ENCODE measurements at places on chromosomes 12 and 14.

GRCh38 chr12:28446031-28446430 lies 255.8 kb downstream of the CCDC91 start:
- no peak for DNase-seq

DNA sequence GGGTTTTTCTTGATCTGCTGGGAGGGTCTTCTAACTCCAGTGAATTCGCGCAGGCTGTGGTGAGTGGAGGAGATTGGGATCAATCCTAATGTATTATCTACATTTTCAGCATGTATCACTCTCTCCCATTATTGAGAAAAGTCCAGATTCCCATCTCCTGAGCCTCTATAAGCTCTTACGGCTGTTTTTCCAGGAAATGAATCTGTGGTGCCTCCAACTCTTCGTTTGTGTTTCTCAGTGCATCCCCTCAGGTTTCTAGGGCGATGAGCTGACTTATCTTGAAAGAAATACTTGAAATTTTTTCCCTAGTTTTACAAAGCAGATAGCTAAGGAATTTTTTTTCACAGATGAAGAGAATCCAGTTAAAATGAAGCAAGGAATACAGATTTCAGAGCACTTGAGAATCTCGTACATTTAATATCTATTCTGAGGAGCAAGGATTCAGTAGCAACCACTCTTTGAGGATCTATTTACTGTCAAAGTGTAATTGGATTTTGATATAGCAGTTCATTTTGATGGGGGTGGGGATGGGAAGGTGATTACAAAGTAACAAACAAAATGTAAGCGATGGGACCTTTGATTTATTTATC lies 138.7 kb downstream of the BRMS1L start:
- no peak for DNase-seq

GRCh38 chr14:90405755-90406154 lies 8.9 kb downstream of the CALM1 start:
- DNase-seq, result peak; percentile 90

GRCh38 chr14:22666203-22666893 lies 22.2 kb upstream of the OR6J1 start:
- DNase-seq, result peak; percentile 32

DNA sequence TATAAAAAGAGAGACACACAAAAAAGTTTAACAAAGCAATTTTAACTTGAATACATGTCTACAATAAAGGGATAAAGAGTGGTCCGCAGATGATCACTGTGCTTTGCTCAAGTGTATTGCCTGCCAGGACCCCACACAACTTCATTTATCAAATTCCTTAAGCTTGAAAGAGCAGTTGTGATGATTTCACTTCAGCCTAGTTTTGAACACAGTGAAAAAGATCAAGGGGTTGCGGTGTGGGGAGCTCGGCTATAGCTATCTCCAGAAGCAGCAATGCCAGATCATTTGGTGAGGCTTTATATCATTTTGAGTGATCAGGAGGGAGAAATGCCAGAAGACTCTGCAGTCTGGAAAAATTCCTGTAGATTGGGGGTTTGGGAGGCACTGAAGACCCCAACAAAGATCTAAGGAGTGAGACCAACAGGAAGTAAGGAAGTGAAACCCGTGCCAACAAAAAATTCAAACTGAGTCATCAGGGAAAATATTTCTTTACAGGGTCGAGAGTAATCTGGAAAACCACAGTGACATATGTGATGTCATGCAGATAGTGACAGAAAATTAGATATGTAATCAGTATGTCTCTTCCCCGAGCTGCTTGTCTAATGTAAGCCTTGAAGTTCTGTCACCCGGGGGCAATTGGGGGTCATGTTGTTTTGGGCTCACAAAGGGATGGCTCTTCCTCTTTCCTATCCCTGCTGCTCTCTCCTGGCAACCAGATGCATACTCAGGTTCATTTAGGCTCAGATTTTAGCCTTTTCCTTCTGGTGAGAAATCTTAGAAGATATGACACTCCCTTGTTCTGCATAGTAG lies 221.8 kb downstream of the MSRB3 start:
- no peak for DNase-seq

GRCh38 chr14:38578278-38578681 lies 322.4 kb upstream of the CLEC14A start:
- no peak for DNase-seq

DNA sequence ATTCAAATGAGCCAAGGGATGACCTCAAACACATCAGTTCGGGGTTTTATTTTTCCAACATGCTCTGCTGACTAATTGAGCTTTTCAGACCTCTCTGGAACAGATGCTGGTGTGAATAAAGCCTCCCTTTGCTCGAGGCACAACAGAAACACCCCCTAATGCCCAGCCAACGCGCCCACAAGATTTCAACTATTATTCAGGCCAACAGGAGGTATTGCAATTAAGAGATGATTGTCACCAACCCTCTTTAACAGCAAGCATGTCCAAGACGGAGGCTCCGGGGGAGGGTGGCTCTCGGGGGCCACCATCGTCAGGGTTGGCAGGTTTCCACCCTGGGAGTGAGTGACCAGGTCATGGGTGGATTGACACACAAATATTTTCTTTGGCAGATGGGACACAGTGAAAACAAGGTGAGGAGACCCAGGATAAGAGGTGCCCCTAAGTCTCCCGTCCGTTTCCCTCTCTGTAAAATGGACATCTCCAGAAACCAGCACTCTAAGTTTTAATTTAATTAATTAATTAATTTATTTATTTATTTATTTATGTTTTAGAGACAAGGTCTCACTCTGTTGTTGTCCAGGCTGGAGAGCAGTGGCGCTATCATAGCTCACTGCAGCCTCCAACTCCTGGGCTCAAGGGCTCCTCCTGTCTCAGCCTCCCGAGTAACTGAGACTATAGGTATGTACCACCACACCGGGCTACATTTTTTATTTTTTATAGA lies 56.1 kb downstream of the MAP1LC3B2 start:
- DNase-seq, result no peak

- DNase-seq, result peak; percentile 53
These were observed at the start of gene SSPN for GRCh38 chr12:26195250-26195640. SSPN (plus strand) TSS chr12:26195573; CDS start chr12:26195673, 100 bp downstream.

GRCh38 chr12:113506867-113507266 lies 35.2 kb upstream of the LHX5 start:
- no peak for DNase-seq

- DNase-seq, result no peak
These were observed 1065.0 kb downstream of the LRFN5 start for GRCh38 chr14:42671636-42672035.

DNA sequence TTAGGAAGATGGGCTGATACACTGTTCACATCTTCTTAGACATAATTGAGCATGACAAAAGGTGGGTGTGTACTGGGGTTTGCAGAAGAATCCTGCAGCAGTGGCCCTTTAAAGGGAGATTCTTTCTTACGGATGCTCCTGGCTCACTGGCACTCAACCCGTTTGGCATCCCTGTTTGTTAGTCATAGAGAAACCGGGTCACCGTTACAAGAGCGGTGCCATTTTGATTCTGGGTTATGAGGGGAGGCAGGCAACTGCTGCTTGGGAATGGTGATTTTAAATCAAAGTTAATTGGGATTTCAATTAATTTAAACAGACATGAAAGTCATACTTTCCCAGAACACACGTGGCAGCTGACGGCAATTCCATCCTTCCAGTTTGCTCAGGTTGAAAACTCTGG lies 245.8 kb downstream of the AACS start:
- DNase-seq, result no peak

- no peak for DNase-seq
These were observed 28.0 kb upstream of the TXNRD1 start for GRCh38 chr12:104187446-104188155.

GRCh38 chr14:87888136-87888999 lies 104.6 kb downstream of the GALC start:
- peak; percentile 12 for DNase-seq

GRCh38 chr14:79057333-79057732 lies 887.2 kb downstream of the NRXN3 start:
- DNase-seq, result no peak

- DNase-seq, result no peak
These were observed 99.8 kb downstream of the TGFB3 start for GRCh38 chr14:75881994-75882393.

DNA sequence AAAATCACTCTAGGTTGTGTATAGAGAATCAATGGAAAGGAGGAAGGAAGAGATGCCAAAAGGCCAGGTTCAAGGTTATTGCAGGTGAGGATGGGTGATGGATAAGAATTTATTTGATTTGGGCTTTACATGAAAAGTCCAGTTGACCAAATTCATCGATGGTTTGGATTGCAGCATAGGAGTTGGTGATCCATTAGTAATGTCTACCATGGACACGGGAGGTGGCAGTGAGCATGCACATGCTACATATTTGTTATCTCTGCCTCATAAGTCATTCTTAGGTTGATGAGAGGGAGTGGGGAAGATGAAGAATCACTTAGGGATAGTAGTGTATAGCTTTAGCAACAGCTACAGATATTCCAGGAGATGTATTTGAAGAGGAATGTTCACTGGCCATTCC lies 211.4 kb downstream of the PHETA1 start:
- no peak for DNase-seq

DNA sequence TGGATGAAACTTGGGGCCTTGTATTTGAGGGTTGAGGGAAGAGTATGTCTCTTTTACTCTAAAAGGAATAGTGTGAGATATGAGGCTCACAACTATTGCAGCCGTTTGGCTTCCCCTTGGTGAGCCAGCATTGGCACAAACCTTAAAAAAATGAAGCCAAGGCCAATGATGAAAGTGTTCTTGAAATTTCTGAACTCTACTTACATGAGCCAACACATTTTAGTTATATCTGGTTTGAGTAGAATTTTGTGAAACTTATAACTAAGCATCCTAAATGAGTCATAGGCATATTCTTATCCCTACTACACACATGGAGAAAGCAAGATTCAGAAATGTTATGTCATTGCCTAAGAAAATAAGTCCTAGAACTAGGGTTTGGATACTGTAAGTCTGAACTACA lies 55.3 kb upstream of the ACSS3 start:
- DNase-seq, result no peak

DNA sequence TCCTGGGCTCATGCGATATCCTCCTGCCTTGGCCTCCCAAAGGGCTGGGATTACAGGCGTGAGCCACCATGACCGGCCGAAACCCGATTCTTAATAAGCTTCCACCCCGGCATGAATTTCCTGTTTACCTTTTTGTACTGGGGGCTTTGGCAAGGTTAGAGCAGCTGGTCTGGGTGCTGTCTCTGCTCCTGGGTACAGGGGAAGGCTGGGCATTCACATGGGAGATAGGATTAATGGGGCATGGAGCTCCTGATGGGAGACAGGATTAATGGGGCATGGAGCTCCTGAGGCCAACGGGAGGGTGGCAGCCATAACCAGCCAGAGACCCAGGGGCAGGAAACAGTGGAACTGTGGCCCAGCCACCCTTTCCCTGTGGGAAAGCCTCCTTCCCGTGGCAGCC lies 69.5 kb upstream of the DICER1 start:
- peak; percentile 12 for DNase-seq

DNA sequence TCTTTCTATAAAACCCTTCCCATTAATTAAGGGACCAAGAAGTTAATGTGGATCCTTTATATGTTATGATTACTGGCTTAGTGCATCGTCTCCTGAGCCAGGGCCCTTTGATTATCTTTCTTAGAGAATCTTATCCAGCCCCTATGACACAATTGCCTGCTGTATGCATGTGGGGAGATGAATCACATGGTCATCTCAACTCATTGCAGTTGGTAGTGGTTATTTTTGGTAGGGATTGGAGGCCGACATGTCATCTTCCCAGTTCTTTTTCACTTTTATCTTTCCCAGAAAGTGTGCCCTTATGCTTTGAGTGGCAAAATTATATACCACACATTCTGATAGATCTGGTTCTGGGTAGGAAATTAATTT lies 26.0 kb downstream of the ZNF664 start:
- DNase-seq, result no peak

DNA sequence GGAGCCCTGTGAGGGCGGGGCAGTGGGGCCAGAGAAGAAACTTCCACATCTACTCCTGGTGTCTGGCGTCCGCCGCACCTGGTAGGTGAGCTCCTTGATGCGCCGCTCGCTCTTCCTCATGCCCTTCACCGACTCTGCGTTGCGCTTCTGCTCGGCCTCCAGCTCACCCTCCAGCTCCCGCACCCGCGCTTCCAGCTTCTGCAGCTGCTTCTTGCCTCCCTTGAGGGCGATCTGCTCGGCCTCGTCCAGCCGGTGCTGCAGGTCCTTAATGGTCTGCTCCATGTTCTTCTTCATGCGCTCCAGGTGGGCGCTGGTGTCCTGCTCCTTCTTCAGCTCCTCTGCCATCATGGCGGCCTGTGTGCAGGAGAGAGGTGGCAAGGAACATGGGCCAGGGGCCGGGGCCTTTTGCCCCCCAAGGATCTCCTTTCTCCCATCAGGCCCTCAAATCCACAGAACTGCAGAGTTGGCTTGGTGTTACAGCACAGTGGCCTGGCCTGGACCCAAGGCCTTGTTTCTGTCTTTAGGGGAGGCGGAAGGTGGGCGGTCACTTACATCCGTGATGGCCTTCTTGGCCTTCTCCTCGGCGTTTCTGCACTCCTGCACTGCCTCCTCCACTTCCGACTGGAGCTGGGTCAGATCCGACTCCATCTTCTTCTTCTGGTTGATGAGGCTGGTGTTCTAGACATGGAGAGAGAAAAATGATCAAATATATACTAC lies 7.7 kb downstream of the CMTM5 start:
- no peak for DNase-seq

DNA sequence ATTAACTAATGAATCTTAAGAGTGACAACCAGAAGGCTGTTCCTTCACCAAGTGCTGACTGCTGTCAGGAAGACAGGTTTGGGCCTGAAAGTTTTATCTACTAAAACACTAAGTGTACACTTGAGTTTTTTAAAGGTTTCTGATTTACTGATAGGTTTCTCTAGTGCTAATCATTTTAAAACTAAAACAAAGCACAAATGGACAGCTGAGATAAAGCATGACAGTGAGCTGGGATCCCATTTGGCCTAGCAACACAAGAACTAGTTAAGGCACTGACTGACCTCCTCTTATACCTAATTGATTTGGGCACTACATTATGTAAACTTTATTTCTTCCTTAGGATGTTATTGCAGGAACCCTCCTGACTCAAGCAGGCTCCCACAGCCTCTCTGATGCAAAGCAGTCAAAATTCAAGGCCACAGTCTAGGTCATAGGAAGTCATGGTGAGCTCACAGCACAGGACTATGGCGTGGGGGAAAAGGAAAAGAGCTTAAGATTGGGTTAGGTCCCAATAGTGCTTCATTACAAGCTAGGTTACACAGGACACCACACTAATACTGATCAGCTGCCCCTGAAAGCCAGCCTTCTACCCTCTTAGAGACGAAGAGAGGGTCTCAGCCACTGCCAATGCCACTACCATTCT lies 3.5 kb downstream of the STXBP6 start:
- no peak for DNase-seq

GRCh38 chr12:51954561-51955361 lies 3.3 kb downstream of the ACVR1B start:
- DNase-seq, result no peak
